Naive B cell (primary cell): ENCODE measurements at places on chromosomes 12 and 14.

GRCh38 chr12:100826323-100826722, 31.7 kb downstream of the ANO4 start:
- DNase-seq, result no peak
- no peak overlapping the region for H3K4me3 ChIP-seq
- H3K27me3 ChIP-seq, result peaks cover 5% of the 10 kb centered on the region
- H3K27ac ChIP-seq, result no peak overlapping the region
- H3K4me1 ChIP-seq, result no peaks in the 10 kb centered on the region

DNA sequence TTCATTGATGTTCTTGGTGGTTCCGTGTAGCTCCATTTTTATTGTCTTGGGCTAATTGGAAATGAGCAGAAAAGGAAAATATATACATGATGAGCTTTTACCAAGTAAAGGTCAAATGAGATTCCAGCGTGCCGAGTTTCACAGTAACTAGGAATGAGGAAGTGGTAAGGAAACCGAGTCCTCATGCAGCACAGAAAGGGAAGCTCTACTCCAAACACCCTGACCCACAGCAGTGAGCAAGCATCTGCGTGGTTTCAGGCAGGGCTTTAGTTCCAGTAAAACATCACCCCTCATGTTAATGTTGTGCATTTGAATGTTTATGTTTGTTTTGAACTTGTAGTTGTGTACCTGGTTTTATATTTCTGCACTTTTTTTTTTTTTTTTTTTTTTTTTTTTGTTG, 208.0 kb downstream of the SLC41A2 start:
- peak overlapping the region; percentile 53 for H3K27ac ChIP-seq
- peaks cover 83% of the 10 kb centered on the region for H3K4me1 ChIP-seq
- H3K36me3 ChIP-seq, result no peaks in the 10 kb centered on the region
- H3K4me3 ChIP-seq, result peak overlapping the region; percentile 75
- DNase-seq, result peak; percentile 48

- H3K27me3 ChIP-seq, result peaks cover 15% of the 10 kb centered on the region
- DNase-seq, result no peak
- H3K4me1 ChIP-seq, result no peaks in the 10 kb centered on the region
- H3K4me3 ChIP-seq, result no peak overlapping the region
- H3K27ac ChIP-seq, result no peak overlapping the region
Observed at GRCh38 chr12:15050659-15051058, 77.8 kb downstream of the PDE6H start.

- H3K4me1 ChIP-seq, result peaks cover 8% of the 10 kb centered on the region
- H3K27me3 ChIP-seq, result no peaks in the 10 kb centered on the region
- H3K27ac ChIP-seq, result no peak overlapping the region
- H3K36me3 ChIP-seq, result peaks cover 10% of the 10 kb centered on the region
- DNase-seq, result no peak
- no peak overlapping the region for H3K4me3 ChIP-seq
Observed at GRCh38 chr12:53171725-53172329, 8.7 kb upstream of the ZNF740 start.

GRCh38 chr12:26319511-26319910, 124.1 kb downstream of the SSPN start:
- H3K27me3 ChIP-seq, result no peaks in the 10 kb centered on the region
- H3K27ac ChIP-seq, result no peak overlapping the region
- H3K4me1 ChIP-seq, result peaks cover 29% of the 10 kb centered on the region
- H3K4me3 ChIP-seq, result no peak overlapping the region
- DNase-seq, result no peak
- no peaks in the 10 kb centered on the region for H3K36me3 ChIP-seq

DNA sequence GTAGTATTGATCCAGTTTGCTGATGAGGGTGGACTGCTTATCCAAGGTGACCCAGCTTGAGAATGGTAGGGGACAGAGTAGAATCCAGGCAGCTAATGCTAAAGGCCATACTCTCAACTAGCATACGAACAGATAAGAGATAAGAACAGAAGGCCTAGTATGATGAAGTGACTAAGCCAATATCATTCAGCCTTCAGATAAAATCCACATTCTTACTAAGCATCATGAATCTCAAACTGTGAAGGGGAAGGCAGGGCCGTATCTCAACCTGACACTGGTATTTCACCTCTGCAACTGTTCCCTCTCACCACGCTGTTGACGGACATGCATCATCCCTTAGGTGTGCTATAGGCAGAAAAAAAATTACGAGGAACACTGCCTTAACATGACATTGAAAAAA, 8.1 kb upstream of the CKAP4 start:
- H3K27me3 ChIP-seq, result peaks cover 7% of the 10 kb centered on the region
- no peak overlapping the region for H3K4me3 ChIP-seq
- DNase-seq, result no peak
- no peak overlapping the region for H3K27ac ChIP-seq
- H3K36me3 ChIP-seq, result no peaks in the 10 kb centered on the region

- H3K27ac ChIP-seq, result peak overlapping the region; percentile 14
- H3K27me3 ChIP-seq, result no peaks in the 10 kb centered on the region
- H3K4me3 ChIP-seq, result no peak overlapping the region
Observed at GRCh38 chr12:3677609-3678008, 75.3 kb downstream of the CRACR2A start.

GRCh38 chr12:54631988-54632728, 2.5 kb downstream of the LACRT start:
- H3K4me3 ChIP-seq, result no peak overlapping the region
- no peaks in the 10 kb centered on the region for H3K4me1 ChIP-seq
- H3K36me3 ChIP-seq, result peaks cover 7% of the 10 kb centered on the region
- peak overlapping the region; percentile 3 for H3K27ac ChIP-seq
- peaks cover 30% of the 10 kb centered on the region for H3K27me3 ChIP-seq

GRCh38 chr12:133129368-133130037, 571 bp downstream of the ZNF891 start:
- peaks cover 41% of the 10 kb centered on the region for H3K36me3 ChIP-seq
- peaks cover 27% of the 10 kb centered on the region for H3K4me1 ChIP-seq
- no peaks in the 10 kb centered on the region for H3K27me3 ChIP-seq
- peak overlapping the region; percentile 96 for H3K4me3 ChIP-seq
- peak overlapping the region; percentile 100 for H3K27ac ChIP-seq
- no peak for DNase-seq

DNA sequence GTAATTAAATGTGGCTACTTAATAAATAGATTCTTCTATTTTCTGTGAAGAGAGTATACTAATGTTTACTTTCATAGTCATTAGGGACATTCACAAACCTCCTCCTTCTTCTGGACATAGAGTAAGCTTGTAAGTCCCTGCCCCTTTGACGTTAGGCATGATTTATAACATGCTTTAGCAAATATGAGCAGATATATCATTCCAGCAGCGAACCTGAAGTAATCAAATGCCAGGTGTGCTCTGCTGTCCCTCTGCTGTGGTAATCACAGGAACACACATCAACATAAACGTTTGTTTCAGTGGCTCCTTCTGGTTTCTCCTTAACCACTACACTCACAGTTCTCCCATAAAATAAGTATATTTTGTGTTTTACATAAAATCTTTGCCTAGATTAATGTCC, 961.8 kb downstream of the FLRT2 start:
- H3K36me3 ChIP-seq, result no peaks in the 10 kb centered on the region
- H3K4me3 ChIP-seq, result no peak overlapping the region
- H3K27ac ChIP-seq, result no peak overlapping the region
- DNase-seq, result no peak

GRCh38 chr14:68644101-68644500, 148.8 kb downstream of the ZFP36L1 start:
- no peak overlapping the region for H3K4me3 ChIP-seq
- H3K4me1 ChIP-seq, result no peaks in the 10 kb centered on the region
- no peaks in the 10 kb centered on the region for H3K27me3 ChIP-seq
- DNase-seq, result no peak

GRCh38 chr12:76024942-76025600, 6.5 kb downstream of the PHLDA1 start:
- H3K27ac ChIP-seq, result no peak overlapping the region
- H3K4me1 ChIP-seq, result peaks cover 8% of the 10 kb centered on the region
- DNase-seq, result no peak
